ENCODE measurements at places on chromosomes 3 and 15.

- no peak for DNase-seq
These were observed 20.0 kb upstream of the PRR23E start for GRCh38 chr3:127172781-127173515.

DNA sequence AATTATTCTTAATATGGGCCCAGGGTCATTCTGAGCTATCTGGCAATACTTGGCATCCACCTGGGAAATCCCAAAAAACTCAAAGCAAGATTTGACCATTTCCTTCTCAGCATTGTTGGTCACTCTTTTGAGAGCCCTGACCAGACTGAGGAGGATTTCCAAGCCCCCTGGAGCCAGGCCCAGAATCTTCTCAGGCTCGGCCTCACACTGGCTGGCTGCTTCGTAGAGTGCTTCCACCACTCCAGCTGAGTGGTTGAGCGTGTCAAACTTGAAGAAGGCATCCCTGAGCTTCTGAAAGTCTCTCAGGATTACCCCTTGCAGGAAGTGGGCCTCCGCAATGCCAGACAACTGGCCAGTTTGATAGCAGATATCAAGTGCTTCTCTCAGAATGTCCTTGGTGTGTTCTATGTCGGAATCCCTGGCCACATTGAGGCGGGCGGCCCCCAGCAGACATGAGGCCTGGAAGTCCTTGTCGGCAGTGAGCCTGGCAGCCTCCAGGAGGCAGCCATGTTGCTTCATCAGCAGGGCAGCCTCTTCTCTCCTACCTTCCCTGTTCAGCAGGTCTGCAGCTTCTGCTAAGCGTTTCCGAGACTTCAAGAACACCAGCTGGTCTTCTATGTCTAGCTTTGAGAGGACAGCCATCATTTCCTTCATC, 68.9 kb upstream of the DCLK3 start:
- DNase-seq, result no peak

GRCh38 chr15:74300057-74300795, 64.1 kb downstream of the CCDC33 start:
- DNase-seq, result no peak

GRCh38 chr3:109874896-109875708, 537.8 kb upstream of the DPPA4 start:
- no peak for DNase-seq

GRCh38 chr3:118529554-118529953, 505.1 kb downstream of the IGSF11 start:
- DNase-seq, result no peak

GRCh38 chr15:68204776-68205557, at the start of gene CALML4:
TSS of gene CALML4 (minus strand) at chr15:68205332. CDS start at chr15:68205247, 85 bp downstream.
- no peak for DNase-seq

DNA sequence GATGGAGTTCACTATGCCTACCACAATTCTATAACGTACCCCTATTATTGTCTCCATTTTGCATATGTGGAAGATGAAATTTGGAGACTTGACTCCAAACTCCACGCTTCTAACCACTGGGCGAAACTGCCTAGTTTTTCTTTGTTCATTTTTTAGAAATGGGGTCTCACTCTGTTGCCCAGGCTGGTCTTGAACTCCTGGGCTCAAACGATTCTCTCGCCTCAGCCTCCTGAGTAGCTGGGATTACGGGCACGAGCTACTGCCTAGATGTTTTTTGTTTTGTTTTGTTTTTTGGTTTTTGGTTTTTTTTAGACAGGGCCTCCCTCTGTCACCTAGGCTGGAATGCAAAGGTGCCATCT, 584 bp upstream of the RPL32 start:
- DNase-seq, result no peak

DNA sequence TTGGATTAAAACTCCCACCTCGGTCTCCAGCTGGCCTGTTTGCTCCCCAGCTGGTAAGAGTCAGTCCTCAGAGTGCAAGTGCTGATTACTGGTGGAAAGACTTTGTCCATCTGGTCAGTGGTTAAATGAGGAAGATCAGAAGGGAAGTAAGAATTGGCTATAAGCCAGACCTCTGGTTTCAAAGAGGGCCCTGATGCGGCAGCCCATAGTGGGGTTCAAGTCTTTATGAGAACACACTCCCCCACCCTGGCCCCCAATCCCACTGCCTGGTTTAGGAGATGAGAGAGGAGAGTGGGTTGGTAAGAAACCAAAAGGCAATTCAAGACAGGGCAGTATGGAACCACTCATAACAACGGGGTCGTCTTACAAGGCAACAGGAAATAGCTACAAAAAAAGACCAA, 65.0 kb downstream of the FRMD4B start:
- DNase-seq, result peak; percentile 86

DNA sequence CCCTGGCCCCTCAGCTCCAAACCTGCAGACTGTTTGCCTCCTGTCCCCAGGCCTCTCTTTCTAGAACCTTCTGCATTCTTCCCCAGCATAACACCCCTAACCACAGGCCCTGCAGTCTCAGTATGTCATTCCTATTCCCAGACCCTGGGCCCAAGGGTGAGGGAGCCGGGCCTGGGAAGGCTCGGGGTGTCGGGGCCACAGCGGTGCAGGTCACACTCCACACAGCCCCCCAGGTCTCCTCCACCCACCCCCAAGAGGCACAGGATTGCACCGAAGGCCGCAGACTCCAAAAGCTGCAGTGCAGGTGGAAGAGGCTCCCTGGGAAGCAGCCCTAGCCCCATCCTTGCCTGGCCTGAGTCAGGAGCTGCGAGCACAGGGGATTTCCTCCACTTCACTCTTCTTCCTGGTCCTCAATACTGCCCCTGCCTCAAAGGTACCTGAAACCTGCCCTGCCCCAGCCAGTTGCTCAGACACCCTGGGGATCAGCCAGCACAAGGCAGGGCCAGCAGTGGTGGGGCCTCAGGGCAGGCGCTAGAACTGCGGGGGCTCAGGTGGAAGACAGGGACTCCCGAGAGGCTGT, 31.1 kb downstream of the TNK2 start:
- no peak for DNase-seq

GRCh38 chr3:14137445-14137844, 12.6 kb downstream of the TMEM43 start:
- DNase-seq, result no peak

GRCh38 chr3:164476631-164477030, 601.7 kb downstream of the SI start:
- no peak for DNase-seq

DNA sequence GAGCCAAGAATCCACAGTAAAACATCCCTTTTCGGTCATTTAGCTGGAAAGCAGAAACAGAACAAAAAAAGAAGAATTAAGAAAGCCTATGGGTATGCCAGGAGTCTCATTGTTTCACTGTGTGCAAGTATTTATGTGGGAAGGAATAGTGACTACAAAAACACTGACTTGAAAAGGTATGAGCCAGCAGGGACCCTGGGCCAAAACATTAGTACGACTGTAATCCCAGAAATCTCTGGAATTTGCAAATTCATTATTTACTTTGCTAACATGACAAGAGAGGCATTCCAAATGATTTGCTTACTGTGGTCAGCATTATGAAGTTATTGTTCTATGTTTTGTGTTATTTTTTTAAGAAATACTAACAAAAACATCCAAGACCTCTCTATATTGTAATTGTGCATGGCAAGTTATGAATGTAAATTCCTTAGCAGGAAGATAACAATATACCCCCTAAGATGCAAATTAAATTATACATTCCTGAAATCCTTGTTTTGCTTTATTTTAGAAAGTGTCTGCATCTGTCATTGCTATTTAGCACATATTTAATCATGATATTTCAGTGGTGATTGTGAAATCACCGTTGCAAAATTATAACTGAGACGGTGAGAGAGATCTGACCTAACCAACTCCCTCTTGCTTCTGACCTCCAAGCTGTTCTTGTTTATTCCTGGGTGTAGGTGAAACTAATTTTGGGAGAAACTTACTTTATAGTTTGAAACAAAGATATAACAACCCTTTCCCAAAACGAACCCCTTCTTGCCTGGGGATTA, 299.2 kb downstream of the ZPLD1 start:
- no peak for DNase-seq

GRCh38 chr15:90519688-90520087, 10.0 kb upstream of the CRTC3 start:
- DNase-seq, result no peak

DNA sequence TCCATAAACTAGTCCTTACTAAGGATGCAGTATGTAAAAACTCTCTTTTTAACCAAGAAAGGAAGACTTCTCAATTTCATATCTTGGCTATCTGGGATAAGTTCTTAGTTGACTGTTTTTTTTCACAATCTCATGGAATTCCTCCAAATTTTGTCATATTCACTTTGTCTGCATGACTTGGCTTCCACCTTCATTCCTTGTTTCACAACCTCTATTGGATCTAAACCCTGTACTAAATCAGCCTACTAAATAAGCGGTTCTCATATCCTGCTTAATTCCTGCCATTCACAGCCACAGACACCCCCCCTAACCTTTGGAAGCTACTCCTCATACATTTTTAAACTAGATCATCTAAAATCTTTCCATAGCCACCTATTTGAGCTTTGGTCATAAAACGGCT, 370.6 kb upstream of the NAALADL2 start:
- DNase-seq, result no peak

- DNase-seq, result no peak
These were observed 5.5 kb upstream of the SNX22 start for GRCh38 chr15:64146041-64146440.

DNA sequence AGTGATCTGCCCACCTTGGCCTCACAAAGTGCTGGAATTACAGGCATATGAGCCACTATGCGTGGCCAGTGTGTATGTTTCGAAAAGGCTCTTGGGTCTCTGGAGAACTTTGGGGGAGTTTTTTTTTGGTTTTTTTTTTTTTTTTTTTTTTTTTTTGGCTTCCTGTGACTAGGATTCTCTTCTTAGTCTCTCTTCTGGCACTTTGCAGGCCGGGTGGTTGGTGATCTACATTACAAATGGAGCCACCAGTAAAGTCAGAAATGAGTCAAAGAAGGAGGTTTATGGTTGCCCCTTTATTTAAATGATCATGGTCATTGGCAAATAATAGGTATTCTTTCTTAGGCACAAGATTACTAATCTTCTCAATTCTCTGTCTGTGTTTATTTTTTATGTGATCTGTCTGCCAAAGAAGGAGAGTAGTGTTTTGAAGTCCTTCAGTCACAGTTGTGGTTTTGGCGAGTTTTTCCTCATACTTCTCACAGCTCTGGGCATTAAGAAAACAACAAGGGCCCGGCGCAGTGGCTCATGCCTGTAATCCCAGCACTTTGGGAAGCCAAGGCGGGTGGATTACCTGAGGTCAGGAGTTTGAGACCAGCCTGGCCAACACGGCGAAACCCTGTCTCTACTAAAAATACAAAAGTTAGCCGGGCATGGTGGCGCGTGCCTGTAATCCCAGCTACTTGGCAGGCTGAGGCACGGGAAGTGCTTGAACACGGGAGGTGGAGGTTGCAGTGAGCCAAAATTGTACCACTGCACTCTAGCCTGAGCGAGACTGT, 38.3 kb downstream of the PDE8A start:
- no peak for DNase-seq

GRCh38 chr3:37149257-37149656, 25.1 kb downstream of the LRRFIP2 start:
- no peak for DNase-seq

GRCh38 chr15:65212097-65212496, 824 bp upstream of the CILP start:
- no peak for DNase-seq

DNA sequence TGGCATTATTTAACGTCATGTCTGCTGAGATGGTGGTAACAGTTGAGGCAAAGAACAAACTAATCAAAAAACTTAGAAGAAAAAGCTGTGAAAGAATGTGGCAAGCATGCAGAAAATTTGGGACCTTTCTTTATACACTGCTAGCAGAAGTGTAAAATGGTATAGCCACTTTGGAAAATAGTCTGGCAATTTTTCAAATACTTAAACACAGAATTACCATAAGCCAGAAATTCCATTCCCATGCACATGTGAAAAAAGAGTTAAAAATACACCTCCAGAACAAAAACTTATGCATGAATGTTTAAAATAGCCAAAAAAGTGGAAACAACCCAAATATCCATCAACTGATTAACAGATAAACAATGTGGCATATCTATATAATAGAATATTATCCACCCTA, 613.3 kb downstream of the TBL1XR1 start:
- no peak for DNase-seq

DNA sequence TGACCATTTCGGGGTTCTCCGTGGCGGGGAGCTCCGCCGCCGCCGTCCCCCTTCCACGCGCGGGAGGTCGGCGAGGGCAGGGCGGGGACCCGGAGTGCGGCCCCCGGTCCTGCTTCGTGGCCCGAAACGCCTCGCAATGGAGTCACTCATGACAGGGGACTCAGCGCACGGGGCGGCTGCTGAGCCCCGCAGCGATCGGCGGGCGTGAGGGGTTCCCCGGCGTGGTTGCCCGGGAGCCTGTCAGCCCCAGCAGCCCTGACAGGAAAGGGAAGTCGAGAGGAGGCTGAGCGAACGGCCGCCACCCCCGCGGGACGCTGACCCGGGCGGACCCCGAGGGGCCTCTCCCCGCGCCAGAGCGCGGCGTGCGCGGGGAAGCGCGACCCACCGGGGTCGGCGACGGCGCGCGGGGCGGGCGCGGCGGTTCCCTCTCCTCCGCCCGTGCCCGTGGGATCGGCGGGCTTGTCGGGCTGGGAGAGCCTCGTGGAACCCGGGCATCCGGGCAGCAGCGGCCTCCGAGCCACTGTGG, 564 bp upstream of the PIGZ start:
- DNase-seq, result peak; percentile 53

DNA sequence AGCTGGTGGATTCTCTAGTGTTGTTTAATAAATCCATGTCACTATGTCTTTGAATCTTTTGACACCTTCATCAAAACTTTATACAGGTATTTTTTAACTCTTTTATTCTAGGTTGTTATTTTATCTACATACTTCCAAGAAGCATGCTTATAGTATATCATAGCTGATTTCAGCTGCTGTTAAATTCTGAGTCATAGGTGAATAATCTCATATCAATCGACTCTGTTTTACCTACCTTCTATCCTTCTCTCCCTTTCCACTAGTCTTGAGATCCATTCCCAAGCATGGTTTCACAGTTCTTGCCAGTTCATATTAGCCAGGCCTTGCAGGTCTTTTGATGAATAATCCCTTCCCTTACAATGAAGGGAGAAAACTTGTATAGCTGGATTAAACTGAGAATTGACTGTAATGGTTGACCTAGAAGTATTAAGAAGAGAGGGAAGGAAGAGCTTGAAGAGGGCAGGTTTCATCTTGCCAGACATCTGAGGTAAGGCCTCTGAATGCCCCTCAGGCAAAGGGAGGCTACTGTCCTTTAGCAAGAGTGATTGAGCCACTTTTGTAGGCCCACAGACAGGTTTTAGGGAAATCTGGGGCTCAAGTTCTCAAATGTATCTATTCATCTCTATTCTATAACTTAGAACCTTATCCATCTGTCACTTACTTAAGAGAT, 146.4 kb downstream of the EPHA6 start:
- DNase-seq, result no peak

DNA sequence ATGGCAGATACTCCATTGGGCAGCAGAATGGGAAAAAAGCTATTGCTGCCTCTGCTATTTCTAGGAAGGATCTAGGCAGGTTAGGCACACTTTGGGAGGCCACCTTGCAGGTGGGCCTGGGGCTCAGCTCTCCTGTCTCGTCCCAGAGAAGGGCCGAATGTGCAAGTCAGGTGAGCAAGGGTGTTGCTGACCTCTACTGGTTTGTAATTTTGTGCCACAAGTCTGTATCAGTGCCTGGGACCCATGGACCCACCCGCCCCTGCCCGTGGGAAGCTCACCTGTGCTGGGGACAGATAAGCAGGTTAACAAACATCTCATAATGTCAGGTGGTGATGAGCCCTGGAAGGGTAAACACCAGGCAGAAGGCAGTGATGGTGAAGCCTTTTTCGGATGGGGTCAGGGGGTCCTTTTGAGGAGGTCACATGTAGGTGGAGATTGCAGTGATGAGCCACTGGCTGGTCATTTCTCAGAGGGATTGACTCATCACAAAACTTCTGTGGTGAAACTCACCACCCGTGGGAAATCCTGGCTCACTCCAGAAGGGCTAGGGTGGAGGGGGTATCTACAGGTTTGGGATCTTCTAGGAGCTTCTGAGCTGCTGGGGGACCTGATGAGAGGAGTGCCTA, 161.3 kb downstream of the KLF13 start:
- no peak for DNase-seq

All from CD14-positive monocyte (primary cell).